Stimulated activated CD8-positive, alpha-beta memory T cell treated with anti-CD3 and anti-CD28 coated beads, Interleukin-12 subunit alpha, Interleukin-12 subunit beta, amount 100 ng/mL, for 4 hours (primary cell): ENCODE measurements at places on chromosomes 2 and 18.

GRCh38 chr18:70499218-70499691, 210.4 kb downstream of the SOCS6 start:
- no peak for DNase-seq

DNA sequence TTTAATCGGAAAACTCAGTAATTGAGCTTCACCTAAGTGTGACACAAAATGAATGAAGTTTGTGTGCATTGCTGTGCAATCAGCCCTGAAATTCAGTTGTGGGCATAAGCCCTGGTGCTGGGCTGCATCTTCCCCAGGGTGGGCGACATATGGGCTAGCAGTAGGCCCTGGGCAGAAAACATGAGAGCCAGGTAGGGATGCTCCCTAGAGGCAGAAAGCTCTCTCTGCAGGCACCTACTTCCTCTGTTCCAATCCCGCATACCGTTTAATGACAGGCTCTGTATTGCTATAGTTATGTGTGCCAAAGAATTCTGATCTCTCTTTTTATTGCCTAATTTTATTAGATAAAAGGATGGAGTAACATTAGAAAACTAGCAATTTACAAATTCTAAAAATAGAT, 456.7 kb downstream of the NRXN1 start:
- no peak for DNase-seq

GRCh38 chr2:236600892-236601291, 31.3 kb downstream of the ACKR3 start:
- DNase-seq = no peak

DNA sequence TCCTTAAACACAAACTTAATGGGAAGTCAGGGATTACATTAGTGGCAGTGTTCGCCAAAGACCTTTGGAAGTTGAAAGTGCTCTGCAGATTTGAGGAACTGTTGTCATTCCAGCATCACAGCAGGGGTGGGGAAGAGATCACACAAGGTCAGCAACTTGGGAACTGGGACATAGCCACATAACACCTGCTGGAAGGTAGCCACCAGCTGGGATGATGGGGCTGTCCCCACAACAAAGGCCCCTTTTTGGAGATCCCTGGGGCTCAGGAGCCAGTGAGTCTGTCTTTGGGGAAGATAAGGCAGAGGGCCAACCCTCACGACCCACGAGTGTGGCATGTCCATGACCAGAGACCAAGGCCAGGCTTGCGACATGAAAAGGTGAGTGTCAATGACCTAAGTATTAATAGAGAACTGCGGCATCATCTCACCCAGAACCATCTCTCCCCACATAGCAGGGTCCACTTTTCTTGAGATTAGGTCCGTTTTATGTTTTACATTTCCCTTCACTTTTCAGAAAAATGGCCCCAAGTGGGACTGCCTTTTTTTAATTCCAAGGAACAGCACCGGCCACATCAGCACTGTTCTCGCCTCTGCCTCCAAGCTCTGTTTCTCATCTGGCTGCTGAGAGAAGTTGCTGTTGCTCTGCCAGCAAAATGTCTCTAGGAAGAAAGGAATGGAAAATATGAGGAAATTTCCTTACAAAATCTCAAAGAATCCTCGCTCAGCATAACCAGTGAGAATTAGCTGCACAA, 106.9 kb downstream of the GFPT1 start:
- no peak for DNase-seq

GRCh38 chr2:39981883-39982311, 202.8 kb upstream of the THUMPD2 start:
- DNase-seq = no peak

DNA sequence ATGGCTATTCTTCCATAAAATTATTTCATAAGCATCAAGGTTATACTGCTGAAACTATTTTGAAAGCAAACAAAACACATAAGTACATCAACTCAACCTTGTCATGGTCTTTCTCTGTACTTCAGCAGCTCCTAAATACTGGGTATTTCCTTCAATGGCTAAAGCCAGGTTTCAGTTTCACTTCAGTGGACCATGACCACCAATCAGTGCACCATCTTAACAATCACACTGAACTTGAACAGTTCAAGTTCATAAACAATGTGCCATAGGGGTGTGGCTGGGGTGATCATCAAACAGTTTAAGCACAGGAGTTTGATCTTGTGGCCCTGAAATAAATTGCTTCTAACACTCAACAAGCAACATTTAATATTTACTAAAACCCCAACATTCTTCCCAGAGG, 124.1 kb upstream of the FIGN start:
- DNase-seq = no peak

DNA sequence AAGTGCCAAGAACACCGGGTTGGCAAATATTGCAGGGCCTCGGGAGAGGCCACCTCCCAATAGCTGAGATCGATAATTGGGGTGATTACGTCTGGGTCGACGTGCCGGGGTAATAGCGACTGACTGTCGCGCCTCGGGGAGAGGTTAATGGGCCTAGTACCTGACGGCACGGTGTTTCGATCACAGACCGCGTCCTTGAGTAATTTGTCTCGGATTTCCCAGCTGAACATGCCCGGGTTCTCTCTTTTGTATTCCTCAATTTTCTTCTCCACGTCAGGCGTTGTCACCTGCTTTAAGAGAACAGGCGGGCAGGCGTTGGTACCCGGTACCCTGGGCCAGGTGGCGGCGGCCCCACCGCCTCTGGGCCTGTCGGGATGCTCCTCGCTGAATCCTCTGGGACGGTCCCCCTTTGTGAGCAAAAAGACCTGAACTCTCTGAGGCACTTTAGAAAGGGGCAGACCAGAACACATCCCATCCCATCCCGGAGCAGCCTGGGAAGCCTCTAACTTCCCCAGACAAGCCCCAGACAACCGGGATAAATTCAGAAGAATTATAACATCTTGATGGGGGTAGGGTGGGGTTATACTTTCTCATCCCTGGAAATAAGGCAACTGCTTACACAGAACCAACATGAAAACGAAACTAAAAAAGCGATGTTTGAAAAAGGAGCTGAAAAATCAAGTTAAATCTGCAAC, 3.3 kb downstream of the PAX3 start:
- no peak for DNase-seq

GRCh38 chr2:10030311-10030736, 13.0 kb upstream of the KLF11 start:
- DNase-seq = no peak

- no peak for DNase-seq
Measured at GRCh38 chr18:24776019-24776418, 315.6 kb downstream of the HRH4 start.

GRCh38 chr18:59690186-59690982, 6.8 kb downstream of the CCBE1 start:
- no peak for DNase-seq

- no peak for DNase-seq
Measured at GRCh38 chr2:15119722-15120175, 441.4 kb downstream of the NBAS start.

- no peak for DNase-seq
Measured at GRCh38 chr18:66623821-66624220, 19.9 kb upstream of the CDH19 start.

DNA sequence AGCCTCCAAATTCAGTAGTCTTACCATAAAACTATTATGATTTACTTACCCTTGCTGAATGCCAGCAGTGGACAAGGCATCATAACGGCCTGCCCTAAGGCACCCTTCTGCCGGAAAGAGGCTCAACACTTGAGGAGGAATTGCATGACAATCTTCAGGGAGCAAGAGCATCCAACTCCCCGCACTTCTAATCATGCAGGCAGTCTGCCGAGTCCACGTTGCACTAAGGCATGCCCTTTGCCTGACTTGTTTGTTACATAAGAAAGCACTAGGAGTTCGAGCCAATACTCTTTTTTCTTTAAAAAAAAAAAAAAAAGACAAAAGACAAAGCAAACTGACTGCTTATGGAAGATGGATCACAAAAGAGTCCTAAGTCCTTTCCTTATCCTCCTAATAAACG, 17.9 kb upstream of the SPTBN1 start:
- no peak for DNase-seq

- DNase-seq = no peak
Measured at GRCh38 chr2:67457699-67458098, 60.6 kb downstream of the ETAA1 start.

- no peak for DNase-seq
Measured at GRCh38 chr2:43052204-43052943, 174.0 kb downstream of the ZFP36L2 start.

DNA sequence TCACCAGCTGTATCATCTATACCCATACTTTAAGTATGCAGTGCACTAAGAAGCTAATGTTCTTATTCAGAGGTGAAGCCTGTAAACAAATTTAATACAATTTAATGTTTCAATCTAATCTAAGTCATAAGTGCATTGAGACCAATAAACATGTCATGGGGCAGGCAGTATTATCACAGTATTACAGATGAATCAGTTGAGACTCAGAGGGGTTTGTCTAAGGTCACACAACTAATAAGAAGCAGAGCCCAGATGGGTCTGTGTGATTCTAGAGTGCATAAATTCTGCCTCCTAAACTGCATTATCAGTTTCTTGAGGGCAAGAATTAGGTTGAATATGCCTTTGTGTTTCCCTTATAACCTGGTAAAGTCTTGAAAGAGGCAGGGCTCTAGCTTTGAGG, 140.9 kb upstream of the RNF152 start:
- no peak for DNase-seq

GRCh38 chr2:238596571-238597551, 170.1 kb downstream of the ASB1 start:
- DNase-seq = no peak

DNA sequence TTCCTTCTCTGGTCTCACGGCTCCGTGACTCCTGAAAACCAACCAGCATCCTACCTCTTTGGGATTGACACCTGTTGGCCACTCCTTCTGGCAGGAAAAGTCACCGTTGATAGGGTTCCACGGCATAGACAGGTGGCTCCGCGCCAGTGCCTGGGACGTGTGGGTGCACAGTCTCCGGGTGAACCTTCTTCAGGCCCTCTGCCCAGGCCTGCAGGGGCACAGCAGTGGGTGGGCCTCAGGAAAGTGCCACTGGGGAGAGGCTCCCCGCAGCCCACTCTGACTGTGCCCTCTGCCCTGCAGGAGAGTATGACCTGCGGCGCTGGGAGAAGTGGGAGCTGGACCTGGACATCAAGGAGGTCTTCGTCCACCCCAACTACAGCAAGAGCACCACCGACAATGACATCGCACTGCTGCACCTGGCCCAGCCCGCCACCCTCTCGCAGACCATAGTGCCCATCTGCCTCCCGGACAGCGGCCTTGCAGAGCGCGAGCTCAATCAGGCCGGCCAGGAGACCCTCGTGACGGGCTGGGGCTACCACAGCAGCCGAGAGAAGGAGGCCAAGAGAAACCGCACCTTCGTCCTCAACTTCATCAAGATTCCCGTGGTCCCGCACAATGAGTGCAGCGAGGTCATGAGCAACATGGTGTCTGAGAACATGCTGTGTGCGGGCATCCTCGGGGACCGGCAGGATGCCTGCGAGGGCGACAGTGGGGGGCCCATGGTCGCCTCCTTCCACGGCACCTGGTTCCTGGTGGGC, 10.0 kb downstream of the PROC start:
- DNase-seq = no peak

- DNase-seq = no peak
Measured at GRCh38 chr2:28271919-28272250, 120.8 kb upstream of the FOSL2 start.
